ENCODE measurements at places on chromosomes 3 and 15.

GRCh38 chr3:182233957-182234356 lies 522.2 kb downstream of the SOX2 start:
- no peak for DNase-seq

GRCh38 chr15:94231723-94232468 lies 535 bp downstream of the MCTP2 start:
- DNase-seq, result no peak

GRCh38 chr3:140021269-140021668 lies 86.3 kb downstream of the CLSTN2 start:
- DNase-seq, result no peak

- no peak for DNase-seq
These were observed 57.6 kb downstream of the CLDN11 start for GRCh38 chr3:170476291-170476690.

DNA sequence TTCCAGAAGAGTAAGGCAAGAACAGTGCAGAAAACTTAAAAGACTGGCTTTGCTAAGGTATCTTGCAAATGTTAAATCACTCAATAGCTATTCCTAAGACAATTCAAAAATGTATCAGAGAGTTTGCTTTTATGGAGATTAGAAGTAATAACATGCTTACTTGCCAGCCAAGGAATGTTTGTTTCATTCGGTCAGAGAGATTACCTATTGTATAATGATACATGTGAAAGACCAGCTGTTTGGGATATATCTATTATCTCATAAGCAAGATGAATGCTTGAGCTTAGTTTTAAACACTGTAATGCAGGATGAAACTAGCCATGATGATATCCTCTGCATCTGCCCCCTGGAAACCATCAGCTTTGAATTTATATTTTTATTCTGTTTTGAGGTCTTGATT lies 70.7 kb downstream of the MAP2K5 start:
- DNase-seq, result no peak
